Spleen (tissue), 13 donors: ENCODE measurements at places on chromosomes 1 and 21. TPM values are rescaled to one million over a fixed set of nuclear protein-coding genes. Genes with fewer than 3 reads are reported as not detected.
A peak's percentile ranks its signal among the peaks of the same experiment; 100 is the strongest.

- DNase-seq, result no peak
Measured at GRCh38 chr1:29679316-29679715, 443.0 kb downstream of the PTPRU start.

Gene PTAFR
- 30.8 TPM for total RNA-seq

Gene ZNF683
- not detected for total RNA-seq

Gene S100A1
- total RNA-seq, result not detected

DNA sequence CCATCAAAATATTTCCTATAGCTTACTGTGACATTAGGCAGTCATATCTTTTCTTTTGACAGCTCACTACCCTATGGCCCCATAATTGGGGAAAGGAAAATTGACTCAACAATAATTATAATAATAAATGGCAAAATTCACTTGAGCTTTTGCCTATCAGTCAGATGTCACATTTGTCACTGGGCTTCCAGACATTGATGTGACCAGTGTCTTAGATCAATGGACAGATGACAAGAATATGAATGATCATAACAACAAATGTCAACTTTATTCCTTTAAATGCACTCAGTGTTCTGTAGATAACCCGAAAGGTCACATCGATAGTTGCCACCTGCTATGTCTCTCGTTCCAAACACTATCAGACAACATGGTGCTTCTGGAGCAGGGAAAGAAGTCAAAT, 266.7 kb downstream of the GPATCH2 start:
- no peak for DNase-seq

DNA sequence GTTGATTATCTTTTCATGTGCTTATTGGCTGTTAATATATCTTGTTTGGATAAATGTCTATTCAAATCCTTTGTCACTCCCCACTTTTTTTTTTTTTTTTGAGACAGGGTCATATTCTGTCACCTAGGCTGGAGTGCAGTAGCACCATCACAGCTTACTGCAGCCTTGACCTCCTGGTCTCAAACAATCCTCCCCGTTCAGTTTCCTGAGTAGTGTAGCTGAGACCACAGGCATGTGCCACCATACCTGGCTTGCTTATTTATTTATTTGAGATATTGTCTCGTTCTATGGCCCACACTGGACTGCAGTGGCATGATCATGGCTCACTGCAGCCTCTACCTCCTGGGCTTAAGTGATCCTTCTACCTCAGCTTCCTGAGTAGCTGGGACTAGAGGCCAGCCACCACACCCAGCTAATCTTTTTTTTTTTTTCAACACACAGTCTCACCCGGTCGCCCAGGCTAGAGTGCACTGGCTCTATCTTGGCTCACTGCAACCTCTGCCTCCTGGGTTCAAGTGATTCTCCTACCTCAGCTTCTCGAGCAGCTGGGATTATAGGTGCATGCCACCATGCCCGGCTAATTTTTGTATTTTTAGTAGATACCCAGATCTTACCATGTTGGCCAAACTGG, 13.9 kb upstream of the MYCL start:
- no peak for DNase-seq

Gene PLA2G5
- 0.34 TPM for total RNA-seq

DNA sequence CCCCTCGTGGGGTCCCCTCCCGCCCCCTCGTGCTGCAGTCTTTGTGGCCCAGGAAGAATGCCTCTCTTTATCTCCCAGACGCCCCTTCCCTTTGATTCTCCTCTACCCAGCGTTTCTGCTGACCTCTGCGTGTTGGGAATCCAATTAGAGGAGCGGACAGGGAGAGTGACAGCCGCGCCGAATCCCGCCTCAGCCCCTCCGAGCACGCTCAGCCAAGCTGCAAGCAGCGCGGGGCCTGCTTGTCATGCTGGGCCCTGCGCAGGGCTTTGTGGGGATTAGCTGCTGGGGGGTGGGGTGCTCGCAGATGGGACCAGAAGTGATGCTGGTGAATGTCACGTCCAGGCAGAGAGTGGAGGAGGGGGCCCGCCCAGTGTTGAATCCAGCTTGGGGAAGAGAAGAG, 91.1 kb downstream of the EPHB2 start:
- DNase-seq, result no peak

DNA sequence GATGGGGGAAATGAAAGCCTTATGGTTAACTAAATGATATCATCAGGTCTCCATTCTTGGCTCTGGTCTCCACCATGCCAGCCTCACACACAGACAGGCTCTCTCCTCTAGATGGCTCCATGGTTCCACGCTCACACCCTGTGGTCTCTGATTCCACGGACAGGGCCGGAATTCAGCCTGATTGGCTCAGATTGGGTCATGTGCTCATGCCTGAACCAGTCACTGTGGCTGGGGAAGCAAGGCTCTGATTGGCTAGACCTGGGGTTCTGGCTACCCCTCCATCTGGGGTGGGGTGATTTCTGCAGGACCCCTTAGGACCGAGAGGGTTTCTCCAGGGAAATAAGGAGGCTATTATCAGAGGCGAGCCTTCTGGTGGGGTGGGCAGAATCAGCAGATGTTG, 277.0 kb downstream of the PTPRU start:
- DNase-seq, result peak; percentile 44

DNA sequence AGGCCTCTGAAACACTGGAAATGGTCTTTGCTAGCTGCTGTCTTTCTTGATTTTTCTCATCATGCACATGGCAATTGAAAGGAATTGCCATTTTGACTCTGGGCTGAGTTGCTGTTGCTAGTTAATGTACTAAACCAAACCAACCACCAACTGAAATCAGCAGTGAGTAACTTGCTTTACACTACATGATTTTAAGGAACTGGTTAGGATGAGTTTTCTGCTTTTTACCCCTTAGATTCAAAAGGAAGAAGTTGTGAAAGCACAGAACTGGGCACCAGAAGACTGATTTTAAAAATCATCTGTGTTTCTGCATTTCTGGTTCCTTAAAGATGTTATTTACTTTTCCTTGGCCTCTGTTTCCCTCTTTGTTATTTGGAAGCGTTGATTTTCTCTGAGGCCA, 361.9 kb downstream of the HLX start:
- DNase-seq, result no peak

GRCh38 chr1:80673935-80674597, 1126.7 kb upstream of the ADGRL2 start:
- DNase-seq, result no peak

- DNase-seq, result no peak
Measured at GRCh38 chr1:208979776-208980175, 603.7 kb upstream of the CAMK1G start.

- DNase-seq, result no peak
Measured at GRCh38 chr1:32501865-32502264, 37.0 kb downstream of the ZBTB8B start.

Gene RGS7
- total RNA-seq, result 0.49 TPM

GRCh38 chr1:178716111-178716510, 8.9 kb upstream of the RALGPS2 start:
- no peak for DNase-seq

GRCh38 chr1:55337801-55338447, 122.8 kb upstream of the USP24 start:
- no peak for DNase-seq

GRCh38 chr1:22461100-22461499, 9.4 kb downstream of the ZBTB40 start:
- no peak for DNase-seq

DNA sequence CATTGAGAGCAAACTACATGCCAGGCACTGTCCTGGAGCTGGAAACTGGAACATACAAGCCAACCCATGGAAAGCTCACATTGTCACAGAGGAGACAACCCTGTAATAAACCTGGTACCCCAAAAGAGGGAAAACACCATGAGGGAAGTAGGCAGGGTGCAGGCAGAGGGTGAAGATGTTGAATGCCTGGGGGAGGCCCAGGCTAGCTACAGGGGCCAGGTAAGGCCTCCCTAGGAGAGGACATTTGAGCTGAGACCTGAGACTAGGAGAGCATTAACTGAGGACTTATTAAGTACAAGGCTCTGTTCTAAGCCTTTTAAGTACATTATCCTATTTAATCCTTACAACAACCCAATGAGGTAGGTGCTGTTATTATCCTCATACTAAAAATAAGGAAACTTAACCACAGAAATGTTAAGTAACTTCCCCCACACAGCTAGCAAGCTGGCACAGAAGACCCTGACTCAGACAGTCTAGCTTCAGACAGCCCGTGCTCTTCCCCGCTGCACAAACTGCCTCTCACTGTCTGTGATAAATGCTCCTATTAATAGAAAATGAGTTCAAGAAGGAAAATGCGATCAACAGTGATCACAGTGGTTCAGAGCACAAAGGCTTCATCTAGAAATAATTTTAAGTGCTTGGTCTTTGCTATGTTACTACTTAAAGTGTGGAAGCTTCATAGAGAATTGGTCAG, 41.8 kb downstream of the ZNF281 start:
- DNase-seq, result no peak

- no peak for DNase-seq
Measured at GRCh38 chr21:43354026-43354420, 72.9 kb downstream of the SIK1 start.

GRCh38 chr21:42661688-42662429, 8.4 kb downstream of the PDE9A start:
- no peak for DNase-seq
